Endodermal cell (in vitro differentiated cells): ENCODE measurements at places on chromosomes 5 and 9. TPM values are rescaled to one million over a fixed set of nuclear protein-coding genes. Genes with fewer than 3 reads are reported as not detected.

LCN15 gene
- total RNA-seq, result 0.47 and 0.51 TPM in 2 replicates

CNTNAP3 gene
- total RNA-seq, result 2.6 and 3.6 TPM in 2 replicates

- peak; percentile 72 for DNase-seq
- no peaks in the 10 kb centered on the region for H3K27me3 ChIP-seq
- no peaks in the 10 kb centered on the region for H3K4me1 ChIP-seq
- H3K27ac ChIP-seq, result no peak overlapping the region
- no peaks in the 10 kb centered on the region for H3K36me3 ChIP-seq
These were observed 122.7 kb upstream of the LMX1B start for GRCh38 chr9:126490871-126491567.

GRCh38 chr5:168637281-168637680, 58.1 kb upstream of the PANK3 start:
- no peak for DNase-seq
- H3K4me3 ChIP-seq, result no peak overlapping the region
- no peak overlapping the region for H3K27ac ChIP-seq

DNA sequence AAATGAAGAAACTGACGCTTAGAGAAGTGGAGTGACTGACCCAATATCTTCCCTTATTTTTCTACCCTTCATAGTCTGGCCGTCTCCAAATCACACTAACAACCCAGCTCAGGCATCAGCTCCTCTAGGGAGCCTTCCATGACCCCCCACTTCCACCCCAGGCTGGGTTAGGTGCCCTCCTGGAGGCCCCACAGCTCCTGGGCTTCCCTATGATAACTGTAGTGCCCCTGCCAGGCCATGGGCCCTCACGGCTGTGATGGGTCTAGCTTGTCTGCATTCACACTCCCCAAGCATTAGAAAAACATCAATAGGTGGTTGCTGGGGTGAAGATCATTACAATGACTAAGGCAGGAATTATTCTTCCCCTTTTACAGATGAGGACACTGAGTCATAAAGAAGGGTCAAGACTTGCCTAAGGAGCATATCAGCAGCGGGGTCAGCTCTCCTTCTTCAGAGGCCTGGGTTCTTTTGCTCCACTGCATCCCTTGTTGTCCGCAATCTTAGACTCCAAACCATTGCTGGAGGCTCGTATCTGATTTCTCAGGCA, 7.3 kb downstream of the CORO2A start:
- peaks cover 12% of the 10 kb centered on the region for H3K4me1 ChIP-seq
- no peaks in the 10 kb centered on the region for H3K27me3 ChIP-seq
- no peaks in the 10 kb centered on the region for H3K36me3 ChIP-seq
- H3K4me3 ChIP-seq, result no peak overlapping the region
- no peak overlapping the region for H3K27ac ChIP-seq

GRCh38 chr5:74064911-74065310, 438.9 kb downstream of the ARHGEF28 start:
- H3K27ac ChIP-seq, result no peak overlapping the region
- no peaks in the 10 kb centered on the region for H3K4me1 ChIP-seq
- H3K36me3 ChIP-seq, result no peaks in the 10 kb centered on the region
- no peak for DNase-seq
- H3K27me3 ChIP-seq, result no peaks in the 10 kb centered on the region

GRCh38 chr9:112864403-112864802, 26.3 kb downstream of the SLC46A2 start:
- DNase-seq, result no peak
- no peaks in the 10 kb centered on the region for H3K27me3 ChIP-seq
- no peak overlapping the region for H3K27ac ChIP-seq
- H3K4me3 ChIP-seq, result no peak overlapping the region
